Activated T-cell treated with anti-CD3 and anti-CD28 coated beads for 1 hour (primary cell): ENCODE measurements at places on chromosomes 3 and 15.

DNA sequence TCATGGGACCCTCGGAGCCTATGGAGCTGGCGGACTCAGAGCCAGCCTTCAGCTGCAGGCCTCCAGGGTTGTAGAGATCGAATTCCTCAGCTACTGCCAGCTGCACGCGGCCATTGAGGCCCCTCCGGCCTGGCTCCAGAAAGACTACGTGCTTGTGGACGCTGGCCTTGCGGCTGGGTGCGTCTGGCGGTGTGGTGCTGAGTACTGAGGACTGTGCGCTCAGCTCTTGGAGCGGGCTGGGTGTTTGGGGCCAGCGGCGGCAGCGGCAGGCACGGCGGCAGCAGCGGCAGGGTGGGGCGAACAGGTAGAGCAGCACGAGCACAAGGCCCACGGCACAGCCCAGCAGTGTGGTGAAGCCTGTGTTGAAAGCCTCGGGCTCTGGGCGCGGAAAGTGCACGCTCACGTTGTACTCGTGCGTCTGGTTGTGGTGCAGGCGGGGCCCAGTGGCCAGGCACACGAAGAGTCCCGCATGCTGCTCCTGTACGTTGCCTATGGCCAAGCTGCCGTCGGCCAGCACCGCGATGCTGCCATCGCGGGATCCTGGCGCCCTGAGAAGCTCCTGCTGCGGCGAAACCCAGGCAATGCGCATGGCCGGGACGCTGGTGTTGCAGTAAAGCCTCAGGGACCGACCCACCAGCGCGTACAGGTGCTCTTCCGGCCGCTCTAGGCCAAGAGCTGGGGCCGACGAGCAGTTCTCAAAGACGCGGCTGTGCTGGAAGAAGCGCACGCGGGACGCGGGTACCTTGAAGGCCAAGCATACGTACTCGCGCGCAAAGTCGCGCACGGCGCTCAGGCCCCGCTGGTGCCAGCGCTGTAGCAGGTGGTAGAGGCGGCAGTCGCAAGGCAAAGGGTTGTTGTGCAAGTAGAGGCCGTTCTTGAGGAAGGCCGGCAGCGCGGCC lies 1.3 kb downstream of the AMIGO3 start:
- DNase-seq = no peak

DNA sequence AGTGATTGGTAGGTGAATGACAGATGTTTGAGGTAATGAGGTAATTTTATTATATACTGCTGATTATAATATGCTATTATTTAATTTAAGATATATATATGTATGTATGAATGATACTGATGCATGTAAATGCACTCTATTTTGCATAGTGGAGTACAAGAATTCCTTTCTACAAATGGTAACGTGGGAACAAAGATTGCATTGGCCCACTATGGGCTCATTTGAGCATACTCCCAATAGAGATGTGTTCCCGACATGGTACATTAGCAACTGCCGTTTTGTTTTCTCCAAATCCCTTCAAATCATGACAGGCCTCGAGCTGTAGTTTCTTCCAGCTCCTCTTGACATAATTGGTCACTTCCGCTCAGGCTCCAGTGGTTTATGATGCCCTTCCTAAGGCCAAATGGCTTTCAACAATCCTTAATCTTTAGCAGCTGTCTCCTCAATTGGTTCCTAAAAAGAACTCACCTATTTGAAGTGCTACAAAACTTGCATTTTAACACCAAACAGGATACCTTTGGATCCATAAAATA lies 266.1 kb downstream of the ADAMTSL3 start:
- no peak for DNase-seq

- DNase-seq = peak; percentile 71
Observed at GRCh38 chr3:39291903-39292329, 12.1 kb upstream of the CX3CR1 start.

- DNase-seq = no peak
Observed at GRCh38 chr3:58998476-58999117, 51.2 kb downstream of the CFAP20DC start.

DNA sequence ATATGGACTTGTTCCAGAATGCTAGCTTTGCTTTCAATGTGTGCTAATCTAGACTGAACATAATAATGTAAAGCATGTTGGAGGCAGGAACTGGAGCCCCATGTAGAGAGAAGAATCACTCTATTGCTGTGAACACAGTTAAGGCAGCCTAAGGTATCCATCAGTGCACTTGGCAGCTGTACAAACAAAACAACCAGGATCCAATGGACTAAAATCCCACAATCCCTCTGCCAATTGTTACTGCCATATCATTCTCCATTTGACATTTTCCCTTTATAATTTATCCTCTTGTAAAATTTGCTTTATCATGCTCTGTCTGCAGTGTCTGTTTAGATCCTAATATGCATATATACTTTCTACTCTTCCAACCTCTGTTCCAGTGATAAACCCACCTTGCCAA lies 756.8 kb upstream of the LMCD1 start:
- no peak for DNase-seq

DNA sequence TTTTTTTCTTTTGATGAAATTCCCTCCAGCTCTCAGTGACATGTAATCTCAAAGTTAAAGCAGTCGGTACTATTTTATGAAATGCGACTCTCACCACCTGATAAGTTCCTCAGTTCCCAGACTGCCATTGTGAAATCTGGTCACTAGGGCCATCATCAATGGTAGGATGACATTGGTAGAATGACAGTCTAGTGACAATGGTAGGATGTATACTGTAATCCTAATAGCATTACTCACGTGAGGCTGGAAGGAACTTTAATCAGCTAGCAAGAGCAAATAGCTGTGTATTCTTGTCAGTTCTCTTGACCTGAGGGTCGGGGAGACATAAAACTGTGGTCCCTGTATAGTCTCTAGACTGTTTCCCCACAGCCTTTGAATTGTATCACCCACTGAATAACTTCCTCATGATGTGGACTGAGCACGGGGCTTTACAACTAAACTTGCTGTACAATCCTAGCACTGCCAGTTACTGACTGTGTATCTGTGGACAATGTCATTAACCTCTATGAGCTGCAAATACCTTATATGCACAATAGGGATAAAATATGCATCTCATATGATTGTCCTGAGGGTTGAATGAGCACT lies 23.2 kb downstream of the TRAT1 start:
- no peak for DNase-seq

- no peak for DNase-seq
Observed at GRCh38 chr15:86121568-86122225, 42.0 kb downstream of the AGBL1 start.

DNA sequence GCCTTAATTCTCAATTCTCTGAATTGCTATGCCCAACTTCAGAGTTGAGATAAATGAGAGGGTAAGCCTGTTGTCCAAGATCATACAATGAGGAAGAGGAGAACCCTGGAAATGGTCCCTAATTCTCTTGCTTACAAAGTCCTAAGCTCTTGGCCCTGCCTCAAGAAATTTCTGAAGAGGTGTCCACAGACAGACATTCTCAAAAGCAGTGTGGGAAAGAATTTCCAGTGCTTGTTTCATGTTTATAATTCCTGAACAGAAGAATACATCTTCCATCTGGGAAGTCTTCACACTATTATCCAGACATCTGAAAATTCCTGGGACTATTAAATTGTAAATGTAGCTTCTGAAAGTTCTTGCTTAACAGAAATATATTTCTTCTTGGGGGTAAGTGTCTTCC lies 166.8 kb upstream of the LRTM1 start:
- no peak for DNase-seq

DNA sequence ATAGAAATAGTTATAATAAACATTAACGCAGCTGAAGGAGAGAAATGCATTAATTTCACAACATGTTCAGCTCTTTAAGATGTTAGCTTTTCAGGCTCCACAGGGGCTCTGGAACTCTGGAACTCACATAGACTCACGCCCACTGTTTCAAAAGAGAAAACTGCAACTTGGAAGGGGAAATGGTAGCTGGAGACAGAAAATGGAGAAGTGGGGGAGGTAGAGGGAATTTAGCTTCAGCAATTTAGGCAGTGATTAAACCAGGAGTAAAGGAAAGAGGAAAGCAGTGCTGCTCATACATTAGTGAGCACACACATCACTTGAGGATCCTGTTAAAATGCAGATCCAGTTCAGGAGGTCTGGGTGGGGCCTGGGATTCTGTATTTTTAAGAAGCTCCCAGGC lies 274.8 kb upstream of the TRIM42 start:
- no peak for DNase-seq

- no peak for DNase-seq
Observed at GRCh38 chr15:46677491-46677890, 1039.8 kb upstream of the SEMA6D start.

- no peak for DNase-seq
Observed at GRCh38 chr3:35223632-35224394, 415.5 kb upstream of the ARPP21 start.

DNA sequence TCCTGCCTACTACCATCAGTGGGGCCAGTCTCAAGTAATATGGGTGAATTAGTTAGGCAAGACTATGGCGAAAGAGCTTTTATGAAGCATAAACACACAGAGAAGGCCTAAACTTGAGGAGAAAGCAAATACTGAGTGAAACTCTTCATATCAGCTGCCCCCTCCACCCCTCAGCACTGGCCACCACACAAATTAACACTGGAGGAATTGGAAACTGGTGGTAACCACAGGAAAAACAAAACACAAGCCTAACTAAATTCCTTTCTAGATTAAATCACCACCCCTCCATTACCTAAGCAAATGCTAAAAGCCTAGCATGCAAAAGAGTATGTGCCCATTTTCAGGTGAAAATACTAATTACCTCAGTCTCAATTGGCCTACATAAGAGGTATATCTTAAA lies 774.7 kb upstream of the NECTIN3 start:
- no peak for DNase-seq

DNA sequence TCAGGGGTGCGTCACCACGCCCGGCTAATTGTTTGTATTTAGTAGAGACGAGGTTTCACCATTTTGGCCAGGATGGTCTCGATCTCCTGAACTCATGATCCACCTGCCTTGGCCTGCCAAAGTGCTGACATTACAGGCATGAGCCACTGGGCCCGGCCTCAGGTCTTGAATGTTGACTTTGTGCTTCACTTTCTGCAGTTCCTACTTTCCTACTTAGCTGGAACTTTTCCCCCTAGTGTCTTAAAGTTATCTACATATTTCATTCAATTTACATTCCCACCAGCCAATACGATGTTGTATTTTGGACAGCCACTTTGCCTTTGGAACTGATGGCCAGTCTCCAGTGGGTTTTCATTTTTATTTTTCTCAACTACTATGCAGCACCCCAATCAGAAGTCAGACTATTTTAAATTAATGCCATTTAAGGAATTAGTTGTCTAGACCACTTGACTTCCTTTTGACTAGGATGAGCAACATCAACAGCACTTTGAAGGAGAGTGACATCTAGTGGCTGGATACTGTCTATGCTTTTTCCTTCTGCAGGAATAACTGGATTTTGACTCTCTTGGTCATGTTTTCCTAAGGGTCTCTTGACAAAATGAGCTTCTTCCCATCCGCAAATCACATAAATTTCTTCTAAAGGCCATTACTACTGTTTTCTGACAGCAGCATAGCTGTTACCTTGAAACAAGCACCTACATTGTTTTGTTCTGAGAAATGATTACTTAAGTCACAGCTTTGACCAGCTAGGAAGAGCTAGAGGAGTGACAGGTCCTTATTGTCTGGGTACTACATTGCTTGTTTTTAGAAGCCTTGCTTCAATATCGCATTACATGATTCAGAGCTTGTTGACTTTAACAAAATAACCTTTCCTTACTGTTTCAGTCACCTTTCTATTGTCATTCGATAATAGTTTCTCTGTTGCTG lies 140.2 kb downstream of the ITPR1 start:
- no peak for DNase-seq

DNA sequence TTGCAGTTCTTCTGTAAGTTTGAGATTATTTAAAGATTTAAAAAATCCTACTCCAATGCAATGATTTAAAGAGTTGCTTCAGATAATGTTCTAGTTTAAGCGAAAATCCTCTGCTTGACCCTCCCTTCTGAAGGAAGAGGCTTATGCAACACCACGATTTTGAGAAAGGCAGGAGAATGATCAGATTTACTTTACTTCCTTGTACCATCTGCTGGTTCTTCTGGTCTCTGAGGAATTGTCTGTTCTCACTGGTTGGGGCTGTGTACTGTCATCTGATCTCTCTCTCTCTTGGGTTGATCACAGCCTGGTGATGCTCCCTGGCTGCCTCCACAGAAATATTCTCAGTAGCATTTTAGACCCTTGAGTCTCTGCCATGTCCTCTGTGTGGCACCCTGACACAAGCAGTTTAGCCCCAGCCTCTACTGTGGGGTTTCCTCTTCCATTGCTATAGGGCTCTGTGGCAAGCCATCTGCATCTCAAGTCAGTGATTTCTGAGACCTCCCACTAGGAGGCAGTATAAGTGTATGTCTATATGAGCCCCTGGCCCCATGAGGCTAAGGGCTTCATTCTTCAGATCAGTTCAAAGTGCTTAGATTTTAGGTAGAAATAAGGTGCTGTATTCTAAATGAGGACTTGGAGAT lies 50.8 kb upstream of the PLAAT1 start:
- DNase-seq = no peak

GRCh38 chr3:16842272-16843270 lies 42.2 kb upstream of the PLCL2 start:
- peak; percentile 55 for DNase-seq
